H1 (cell line): ENCODE measurements at places on chromosomes 2 and 18.

DNA sequence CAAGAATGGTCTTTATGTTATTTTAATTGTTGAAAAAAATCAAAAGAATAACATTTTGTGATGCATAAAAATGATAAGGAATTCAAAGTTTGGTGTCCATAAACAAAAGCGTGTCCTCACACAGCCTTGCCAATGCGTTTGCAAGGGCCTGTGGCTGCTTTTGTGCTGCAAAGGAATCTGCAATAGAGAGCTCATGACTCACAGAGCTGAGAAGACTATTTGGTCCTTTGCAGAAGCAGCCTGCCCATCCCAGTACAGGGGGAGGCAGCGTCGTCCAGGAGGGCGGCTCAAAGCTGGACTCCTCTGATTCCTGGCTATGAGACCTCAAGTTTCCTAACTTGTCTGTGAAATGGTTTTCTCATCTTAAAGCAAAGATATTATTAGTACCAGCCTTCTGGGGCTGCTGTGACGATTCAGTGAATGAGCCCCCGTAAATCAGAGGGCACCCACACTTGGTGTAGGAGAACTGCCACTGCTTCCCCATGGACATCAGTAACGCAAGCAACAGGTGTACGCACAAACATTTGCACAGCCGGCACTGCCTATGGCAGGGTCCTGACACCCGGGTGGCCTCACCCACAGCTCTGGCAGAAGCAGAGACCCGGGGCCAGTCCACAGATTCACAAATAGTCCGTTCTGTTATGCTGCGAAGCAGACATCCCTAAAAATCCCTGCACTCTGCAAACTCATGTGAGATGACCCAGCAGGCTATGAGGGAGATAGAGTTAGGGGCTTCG is 70.6 kb upstream of the ASAP2 start:
- peaks cover 7% of the 10 kb centered on the region for H3K4me1 ChIP-seq
- H3K27me3 ChIP-seq, result no peaks in the 10 kb centered on the region
- H3K4me3 ChIP-seq, result no peak overlapping the region
- H3K36me3 ChIP-seq, result no peaks in the 10 kb centered on the region
- no peak overlapping the region for H3K27ac ChIP-seq

GRCh38 chr2:17426743-17427142 is 91.5 kb downstream of the RAD51AP2 start:
- H3K27ac ChIP-seq, result no peak overlapping the region
- H3K4me1 ChIP-seq, result no peaks in the 10 kb centered on the region
- no peaks in the 10 kb centered on the region for H3K27me3 ChIP-seq
- H3K36me3 ChIP-seq, result no peaks in the 10 kb centered on the region
- H3K4me3 ChIP-seq, result no peak overlapping the region
- DNase-seq, result no peak

GRCh38 chr2:150127346-150127990 is 360.0 kb downstream of the RND3 start:
- H3K36me3 ChIP-seq, result no peaks in the 10 kb centered on the region
- H3K4me1 ChIP-seq, result peaks cover 3% of the 10 kb centered on the region
- peaks cover 1% of the 10 kb centered on the region for H3K27me3 ChIP-seq
- H3K27ac ChIP-seq, result no peak overlapping the region
- H3K4me3 ChIP-seq, result no peak overlapping the region

- no peak overlapping the region for H3K27ac ChIP-seq
- H3K27me3 ChIP-seq, result no peaks in the 10 kb centered on the region
- no peak overlapping the region for H3K4me3 ChIP-seq
- DNase-seq, result no peak
Observed at GRCh38 chr2:126857502-126857901, 41.2 kb upstream of the TEX51 start.
